ENCODE measurements at places on chromosomes 3 and 15.

DNA sequence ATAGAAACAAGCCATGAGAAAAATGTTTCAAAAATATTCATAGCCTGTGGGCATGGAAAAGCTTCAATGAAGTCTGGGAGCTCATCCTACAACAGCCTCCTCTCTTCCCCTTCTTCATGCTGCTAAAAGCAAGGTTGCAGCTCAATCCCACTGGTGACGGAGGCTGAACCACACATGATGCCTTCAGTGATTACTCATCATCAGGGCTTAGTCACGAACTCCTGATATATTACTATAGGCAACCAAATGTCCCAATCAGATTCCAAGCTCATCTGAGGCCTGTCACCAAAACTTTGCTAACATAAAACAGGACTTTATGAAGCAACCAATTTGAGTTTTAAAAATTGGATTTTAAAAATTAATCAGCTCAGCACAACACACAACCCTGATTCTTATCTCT lies 24.0 kb upstream of the SLC24A5 start:
- DNase-seq: no peak

DNA sequence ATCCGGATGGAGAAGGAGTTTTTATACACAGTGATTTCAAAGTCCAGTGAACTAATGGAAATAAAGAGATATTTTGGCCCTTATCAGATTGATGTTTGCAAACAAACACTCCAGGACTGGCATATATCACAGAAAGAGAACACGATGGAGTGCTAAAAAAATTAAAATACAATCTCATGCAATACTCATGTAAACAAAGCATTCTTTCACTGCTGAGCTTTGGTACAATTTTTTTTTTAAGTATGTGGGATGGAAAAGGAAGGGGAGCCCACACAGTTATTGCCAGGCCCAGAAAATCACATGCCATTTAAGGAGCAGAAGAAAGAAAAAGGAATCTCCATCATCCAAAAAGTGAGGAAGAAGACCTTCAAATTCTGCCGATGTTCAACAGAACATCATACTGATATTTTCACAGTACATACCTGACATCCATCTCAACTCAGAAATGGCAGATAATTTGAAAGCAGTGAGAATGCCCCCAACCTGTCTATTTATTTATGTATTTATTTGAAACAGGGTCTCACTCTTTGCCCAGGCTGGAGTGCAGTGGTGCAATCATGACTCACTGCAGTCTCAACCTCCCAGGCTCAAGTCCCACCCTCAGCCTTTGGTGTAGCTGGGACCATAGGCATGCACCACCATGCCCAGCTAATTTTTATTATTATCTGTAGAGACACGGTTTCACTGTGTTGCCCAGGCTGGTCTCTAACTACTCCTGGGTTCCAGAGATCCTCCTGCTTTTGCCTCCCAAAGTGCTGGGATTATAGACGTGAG lies 107.5 kb upstream of the SLC2A2 start:
- DNase-seq: no peak

DNA sequence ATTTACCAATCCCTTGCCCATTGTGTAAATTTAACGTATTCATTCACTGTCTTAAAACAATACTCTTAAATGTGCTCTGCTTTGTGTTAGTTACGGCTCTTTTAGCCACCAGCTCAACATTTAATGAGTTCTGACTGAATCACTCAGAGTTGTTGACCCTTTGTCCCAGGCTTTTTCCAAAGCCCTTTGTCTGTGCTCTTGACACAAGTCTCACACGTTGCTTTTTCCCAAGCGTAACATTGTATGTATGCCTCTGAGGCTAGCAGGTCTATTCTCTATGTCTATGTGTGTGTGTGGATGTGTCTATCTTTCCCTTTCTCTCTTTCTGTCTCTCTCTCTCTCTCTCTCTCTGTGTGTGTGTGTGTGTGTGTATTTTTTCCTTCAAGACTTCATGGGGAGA lies 435.4 kb upstream of the GOLIM4 start:
- DNase-seq: no peak

GRCh38 chr3:171569571-171570132 lies 109.4 kb upstream of the TNIK start:
- no peak for DNase-seq

GRCh38 chr3:108538083-108538482 lies 27.7 kb upstream of the MYH15 start:
- DNase-seq: peak; percentile 7

DNA sequence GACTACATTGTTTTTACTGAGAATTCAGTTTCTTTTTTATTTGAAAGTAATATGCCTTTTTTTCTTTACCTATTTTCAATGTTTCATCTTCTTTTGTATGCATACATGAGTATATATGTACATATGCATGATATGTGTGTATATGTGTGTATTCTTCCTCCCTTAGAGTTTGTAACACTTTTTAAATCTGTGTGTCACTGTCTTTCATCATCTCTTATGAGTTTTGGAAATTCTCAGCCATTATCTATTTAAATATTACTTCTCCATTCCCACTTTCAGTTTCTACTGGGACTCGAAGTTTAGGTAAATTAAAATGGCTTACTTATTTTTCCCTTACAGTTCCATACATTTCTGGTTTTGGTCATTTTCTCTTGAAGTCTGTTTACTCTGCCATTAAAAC lies 754.1 kb downstream of the GRM7 start:
- DNase-seq: no peak

DNA sequence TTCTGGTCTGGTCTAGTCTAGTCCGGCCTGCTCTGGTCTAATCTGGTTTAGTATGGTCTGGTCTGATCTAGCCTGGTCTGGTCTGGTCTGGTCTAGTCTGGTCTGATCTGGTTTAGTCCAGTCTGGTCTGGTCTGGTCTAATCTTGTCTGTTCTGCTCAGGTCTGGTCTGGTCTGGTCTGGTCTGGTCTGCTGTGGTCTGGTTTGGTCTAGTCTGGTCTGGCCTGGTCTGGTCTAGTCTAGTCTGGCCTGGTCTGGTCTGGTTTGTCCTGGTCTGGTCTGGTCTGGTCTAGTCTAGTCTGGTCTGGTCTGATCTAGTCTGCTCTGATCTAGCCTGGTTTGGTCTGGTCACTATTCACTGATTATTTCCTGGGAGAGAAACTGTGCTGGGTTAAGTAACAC lies 84.1 kb upstream of the PRR23E start:
- no peak for DNase-seq

- DNase-seq: no peak
Observed at GRCh38 chr3:124586126-124587052, 143.9 kb upstream of the UMPS start.

GRCh38 chr3:150609988-150610387 lies 6.9 kb downstream of the SELENOT start:
- no peak for DNase-seq

- no peak for DNase-seq
Observed at GRCh38 chr3:67947808-67948508, 293.5 kb upstream of the SUCLG2 start.

DNA sequence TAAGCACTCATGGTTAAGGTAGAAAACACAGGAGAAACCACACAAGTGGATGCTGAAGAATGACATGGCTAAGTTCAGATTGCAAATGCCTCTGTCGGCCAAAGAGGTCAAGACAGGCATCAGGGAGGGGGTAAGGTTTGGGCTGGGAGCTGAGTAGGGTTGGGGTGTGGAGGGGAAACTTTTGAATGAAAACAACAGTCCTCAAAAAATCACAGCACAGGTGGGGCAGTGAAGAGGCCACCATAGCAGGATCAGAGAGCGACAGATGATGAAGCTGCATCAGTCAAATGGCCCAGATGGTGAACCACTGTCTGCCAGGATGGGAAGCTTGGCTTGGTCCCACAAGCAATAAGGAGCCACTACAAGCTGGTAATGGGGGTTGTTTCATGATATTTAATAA lies 74.9 kb downstream of the ADCY5 start:
- no peak for DNase-seq

DNA sequence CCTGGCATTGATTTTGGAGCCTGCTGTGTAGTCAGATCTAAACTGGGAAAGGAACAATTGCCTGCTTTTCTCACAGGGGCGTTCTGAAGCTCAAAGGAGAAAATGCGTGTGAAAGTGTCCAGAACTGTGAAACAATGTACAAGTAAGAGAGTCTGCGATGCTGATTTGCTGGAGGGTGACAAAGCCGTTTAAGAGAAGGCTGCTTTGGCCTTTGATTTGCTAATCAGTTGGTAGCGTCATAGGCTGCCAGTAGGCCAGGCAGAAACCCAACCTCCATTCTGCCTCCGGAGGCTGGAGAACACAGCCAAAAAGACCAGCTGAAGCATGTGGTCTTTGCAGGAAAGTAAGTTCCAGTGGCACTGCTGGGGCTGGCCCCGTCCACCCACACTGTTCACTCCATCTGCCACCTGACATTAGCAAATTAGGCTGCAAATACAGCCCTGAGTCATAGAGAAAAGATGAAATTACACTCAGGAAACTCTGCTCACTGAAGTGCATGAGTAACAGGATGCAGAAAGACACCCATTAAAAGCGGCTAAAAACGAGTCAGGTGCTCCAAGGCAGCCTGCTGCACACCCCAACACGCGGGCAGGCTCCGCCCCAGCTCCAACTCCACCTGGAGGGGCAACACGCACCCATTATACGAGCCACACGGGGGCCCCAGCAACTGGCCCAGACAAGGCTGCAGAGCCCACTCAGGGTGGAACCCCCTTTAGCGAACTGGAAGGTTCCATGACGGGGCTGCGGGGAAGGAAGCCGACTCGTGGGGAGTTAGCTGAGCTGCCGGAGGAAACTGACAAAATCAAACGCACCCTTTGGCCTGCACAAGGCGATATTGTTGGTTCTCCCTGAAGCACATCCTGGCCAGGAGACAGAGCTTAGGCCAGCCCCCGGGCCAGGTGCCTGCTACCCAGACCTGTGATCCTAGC lies 31.6 kb downstream of the ZDHHC19 start:
- DNase-seq: no peak

DNA sequence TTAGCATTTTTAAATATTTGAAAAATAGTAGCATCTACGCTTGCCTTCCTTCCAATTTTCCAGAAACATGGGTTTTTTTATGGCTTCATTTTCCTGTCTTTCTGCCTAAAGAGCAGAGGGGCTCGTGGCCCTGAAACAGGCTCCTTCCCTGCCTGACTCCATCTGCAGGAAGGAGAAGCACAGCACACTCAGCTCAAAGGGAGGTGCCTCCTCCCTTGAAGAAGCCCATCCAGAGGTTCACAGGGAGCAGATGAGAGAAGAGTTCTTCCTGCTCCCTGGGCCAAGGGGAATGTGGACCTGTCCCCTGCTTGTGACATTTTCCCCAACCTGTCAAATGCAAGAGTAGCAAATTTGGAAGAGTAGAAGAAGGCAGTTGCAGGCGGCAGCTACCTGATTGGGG lies 55.8 kb downstream of the BBX start:
- no peak for DNase-seq

Data from pulmonary artery endothelial cell (primary cell).